ENCODE measurements at places on chromosomes 13 and 19.

DNA sequence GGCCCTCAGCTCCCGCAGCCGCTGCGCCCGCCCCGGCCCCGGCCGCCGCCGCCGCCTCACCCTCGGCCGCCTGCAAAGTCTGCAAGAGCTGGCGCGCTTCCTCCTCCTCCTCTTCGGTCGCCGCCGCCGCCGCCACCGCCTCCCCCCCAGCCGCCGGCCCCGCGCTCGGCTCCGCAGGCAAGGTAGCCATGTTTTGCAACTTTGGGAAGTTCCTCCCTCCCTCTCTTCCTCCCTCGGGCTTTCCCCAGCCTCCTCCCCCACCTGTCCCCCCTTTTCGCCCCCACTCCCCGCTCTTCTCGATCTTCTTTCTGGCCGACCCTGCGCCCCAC lies 433 bp downstream of the SIX5 start:
- DNase-seq: no peak

- no peak for DNase-seq
These were observed 123.4 kb downstream of the OLFM4 start for GRCh38 chr13:53152057-53152421.

DNA sequence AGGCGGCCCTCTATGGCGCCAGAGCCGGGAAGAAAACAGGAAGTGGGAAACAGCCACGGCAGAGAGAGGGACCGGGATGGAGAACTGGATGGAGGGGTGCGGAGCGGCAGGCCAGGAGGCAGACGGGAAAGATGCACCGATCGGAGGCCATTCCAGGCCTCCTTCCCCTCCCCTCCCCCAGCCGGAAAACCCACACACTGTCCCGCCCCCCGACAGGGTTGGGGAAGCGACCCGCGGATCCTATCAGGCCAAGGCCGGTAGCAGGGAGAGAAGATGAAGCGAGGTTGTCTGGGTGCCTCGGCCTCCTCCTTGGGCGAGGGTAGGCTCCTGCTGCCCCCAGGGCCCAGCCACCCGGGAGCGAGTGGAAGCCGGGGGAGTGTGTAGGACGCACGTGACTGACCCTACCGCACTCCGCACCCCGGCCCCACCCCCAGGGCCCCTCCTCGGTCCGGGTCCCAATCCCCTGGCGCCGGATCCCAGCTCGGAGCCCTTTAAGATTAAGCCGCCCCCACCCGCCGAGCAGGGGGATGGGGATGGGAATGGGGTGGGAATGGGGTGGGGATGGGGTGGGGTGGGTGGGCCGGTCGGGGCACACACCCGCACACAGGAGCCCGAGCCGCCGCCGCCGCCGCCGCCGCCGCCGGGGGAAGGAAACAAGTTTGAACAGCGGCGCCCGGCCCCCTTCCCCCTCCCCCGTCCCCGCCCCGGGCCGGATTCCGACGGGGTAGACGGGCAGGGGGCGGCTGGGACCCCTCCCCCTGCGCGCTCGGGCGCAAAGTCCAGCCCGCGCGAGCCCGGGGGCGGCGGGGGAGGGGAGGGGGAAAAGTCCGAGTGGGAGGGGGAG lies 1.5 kb downstream of the ERF start:
- no peak for DNase-seq

DNA sequence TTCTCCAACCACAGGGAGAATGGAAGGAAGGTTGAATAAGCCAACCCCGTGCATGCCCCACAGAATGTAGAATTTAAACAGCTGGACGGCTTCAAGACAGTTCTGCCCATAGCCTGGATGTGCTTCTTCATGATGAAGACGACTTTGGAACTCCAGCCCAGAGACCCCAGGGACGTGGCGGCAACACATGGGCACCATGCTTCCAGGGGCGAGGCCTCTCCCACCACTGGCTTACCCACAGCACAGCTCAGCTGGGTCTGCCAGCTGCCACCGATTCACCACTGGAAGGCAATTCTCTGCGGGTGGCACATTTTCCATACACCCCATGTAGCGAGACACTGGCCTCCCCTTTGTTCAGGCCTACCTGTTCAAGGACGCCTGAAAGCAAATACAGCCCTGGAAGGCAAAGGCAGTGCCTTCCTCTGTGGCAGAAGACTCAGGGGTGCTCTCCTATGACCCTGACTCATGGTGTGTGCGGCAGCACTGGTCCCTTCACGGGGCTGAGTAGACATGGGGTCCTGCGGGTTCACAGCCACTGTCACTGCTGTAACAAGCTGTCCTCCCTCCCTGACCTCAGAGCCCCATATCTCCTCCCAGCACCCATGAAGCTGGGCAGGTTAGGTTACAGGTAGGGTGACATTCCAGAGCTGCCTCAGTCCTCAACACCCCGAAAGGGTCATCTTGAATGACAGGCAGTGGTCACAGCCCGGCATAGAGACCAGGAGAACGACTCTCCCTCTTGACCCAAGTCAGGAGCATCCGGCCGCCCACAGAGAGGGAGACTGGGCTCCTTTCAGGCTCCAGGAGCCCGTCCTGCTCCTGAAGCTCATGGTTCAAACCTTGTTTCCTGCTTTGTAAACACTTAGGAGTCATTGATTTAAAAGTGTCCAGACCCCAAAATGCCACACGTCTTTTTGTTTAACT lies 72.7 kb downstream of the SPACA7 start:
- DNase-seq: no peak

DNA sequence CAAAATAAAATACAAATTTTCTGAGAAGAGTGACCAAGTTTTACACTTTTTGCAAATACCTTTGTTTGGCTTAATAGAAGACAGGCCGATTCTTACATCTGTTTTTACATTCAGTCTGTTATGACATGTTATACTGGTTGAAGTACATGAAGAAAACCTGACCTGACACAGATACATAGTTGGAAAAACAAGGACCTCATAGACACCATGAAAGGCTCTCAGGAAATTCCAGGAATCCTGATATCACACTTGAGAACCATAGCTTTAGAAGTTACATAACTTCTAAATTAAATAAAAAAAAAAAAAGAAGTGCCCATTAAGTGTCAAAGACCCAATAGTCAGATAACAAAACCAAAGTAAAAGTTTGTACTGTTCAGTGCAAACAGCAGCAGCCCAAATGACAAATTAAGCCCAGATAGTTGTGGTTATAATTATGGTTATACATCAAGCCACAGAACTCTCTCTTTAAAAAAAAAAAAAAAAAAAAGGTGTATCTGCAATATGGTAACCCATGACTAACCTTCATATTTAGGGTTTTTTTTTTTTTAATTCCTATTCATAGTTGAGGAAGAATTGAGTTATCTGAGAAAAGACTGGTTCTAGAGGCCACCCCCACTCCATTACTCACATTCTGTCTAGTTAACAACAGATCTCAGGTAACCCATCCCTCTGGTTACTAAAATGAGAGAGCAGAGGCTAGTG lies 19.8 kb downstream of the RBM26 start:
- no peak for DNase-seq

DNA sequence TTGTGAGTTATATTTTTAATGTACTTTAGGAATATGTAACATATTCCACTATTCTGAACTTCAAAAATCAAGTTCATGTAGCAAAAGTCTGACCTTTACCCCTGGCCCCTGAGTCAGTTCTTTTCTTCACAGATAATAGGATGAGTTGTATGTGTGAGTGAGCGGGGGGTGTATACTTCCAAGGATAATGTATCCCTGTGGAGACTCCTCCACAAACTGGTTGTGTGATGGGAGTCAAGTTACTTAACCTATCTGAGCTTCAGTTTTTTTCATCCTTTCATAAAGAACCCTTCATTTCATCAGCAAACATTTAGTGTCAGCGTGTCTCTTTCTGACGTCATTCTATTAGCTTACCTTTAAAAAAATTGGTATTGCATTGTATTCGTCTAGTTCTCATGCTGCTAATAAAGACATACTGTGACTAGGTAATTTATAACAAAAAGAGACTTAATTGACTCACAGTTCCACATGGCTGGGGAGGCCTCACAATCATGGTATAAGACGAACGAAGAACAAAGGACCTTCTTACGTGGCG lies 288.1 kb upstream of the GPC6 start:
- no peak for DNase-seq

DNA sequence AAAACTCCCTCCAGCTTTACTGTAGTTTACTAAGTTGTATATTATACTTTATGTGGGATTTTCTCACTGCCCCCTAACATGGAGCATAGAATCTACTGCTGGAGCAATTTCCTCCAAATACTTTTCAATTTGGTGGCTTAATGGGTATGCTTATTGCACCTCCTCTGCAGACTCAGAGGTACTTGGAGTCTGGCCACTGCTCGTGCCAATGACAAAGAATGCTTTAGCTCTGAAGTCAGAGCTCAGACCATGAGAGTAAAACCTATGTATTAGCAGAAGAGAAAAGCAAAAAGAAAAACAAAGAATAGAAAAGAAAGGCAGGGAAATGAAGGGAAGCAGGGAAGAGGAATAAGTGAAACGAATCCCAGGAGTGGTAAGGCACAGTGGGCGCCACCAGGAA lies 71.9 kb downstream of the SUCLA2 start:
- DNase-seq: no peak

DNA sequence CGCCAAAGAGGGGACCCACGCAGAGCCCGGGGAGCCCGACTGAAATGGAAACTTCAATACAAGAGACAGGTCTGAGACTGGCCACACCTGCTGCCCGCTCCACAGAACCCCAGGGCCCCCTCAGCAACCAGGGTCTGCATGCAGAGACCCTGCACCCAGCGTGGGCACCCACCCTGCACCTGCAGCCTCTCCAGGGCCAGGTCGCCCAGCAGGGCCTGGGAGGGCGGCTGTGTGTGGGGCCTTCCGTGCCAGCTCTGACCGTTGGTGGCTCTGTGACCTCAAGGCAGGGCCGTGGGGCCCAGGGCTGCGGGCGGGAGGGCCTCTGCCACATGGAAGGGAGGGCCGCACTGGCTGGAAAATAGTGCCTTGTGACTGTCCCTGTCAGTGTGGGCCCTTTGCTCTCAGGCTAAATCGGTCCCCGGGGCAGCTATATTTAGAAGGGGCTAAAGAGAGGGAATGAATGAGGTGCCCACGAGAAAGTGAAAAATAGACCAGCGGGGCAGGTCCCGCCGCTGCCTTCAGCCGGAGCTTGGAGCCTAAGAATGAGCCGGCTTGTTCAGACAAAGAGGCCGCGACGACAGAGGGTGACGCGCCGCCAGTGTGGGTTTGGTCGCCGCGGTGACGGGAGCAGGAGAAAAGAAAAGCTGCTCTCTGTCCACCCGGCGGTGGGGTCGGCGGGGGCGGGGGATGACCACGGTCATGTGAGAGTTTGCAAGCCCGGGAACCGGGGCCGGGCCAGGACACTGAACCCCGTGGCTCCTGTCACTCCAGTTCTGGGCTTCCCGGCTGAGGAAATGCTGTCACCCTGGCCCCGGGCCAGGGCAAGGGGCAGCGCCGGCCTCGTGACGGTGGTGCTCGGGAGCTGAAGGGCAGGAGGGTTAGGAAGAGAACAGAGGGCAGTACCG lies 70.5 kb downstream of the GADD45B start:
- DNase-seq: no peak

DNA sequence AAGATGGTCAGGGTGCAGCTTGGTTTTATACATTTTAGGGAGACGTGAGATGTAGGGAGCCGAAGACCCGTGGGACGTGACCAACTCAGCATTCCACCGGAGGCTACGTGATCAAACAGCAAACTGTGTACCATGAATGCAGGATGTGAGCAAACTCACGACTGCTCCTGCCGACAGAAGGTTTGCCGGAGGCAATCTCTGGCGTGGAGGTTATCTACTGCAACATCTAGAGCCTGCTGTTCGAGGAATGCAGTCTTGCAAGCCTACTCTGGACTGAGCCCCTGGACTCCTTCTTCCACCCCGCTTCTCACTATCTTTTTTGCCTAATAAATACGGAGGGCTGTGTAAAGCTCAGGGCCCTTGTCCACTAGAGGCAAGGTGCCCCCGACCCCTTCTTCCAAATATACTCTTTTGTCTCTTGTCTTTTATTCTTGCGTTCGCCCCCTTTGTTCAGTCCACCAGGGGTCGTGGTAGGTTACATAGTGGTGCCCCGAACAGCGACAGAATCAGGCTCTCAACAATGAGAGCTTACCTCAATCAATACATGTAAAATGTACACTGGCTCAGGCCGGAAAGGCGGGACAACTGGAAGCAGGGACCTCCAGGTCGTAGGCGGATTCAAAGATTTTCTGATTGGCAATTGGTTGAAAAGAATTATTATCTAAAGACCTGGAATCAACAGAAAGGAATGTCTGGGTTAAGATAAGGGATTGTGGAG lies 8.9 kb upstream of the OR1I1 start:
- DNase-seq: no peak

DNA sequence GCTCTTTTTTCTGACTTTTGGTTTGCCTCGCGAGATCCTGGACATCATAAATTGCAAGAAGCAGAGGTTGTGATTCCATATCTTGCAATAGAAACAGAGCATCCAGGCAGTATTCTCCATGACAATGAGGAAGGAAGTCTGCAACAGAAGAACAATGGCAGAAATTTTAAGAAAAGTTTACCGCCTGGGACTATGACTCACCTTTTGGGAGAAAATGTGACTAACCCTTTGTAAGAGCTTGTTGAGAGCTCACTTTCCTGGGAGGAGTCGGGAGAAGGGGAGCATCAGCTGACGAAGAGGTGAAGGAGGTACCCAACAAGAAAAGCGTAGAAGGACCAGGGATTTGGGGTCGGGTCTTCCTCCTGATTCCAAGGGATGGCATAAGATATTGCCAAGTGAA lies 34.3 kb upstream of the TNFSF11 start:
- no peak for DNase-seq

- DNase-seq: no peak
These were observed 154.6 kb upstream of the IPO5 start for GRCh38 chr13:97798836-97799235.

DNA sequence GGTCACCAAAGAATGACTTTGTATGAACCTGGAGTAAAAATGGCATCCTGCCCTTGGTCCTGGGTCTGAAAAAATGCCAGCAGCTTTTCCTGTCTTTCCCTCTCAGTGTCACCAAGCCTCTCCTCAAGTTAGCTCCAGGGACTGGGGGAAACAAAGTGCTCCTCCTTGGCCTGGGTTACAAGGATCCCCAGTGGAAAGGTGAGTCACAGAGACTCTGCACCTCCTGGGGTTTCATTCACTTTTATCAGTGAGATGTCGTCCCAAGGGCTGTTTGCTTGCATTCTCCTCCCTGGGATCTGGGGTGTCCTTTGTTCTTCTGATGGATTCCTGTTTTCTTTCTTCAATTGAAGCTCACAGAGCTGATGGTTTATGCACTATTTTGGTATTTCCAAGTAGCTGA lies 93.2 kb upstream of the CSNK1A1L start:
- DNase-seq: no peak

GRCh38 chr13:39670445-39670844 lies 15.0 kb downstream of the COG6 start:
- no peak for DNase-seq
